AG09309 (cell line): ENCODE measurements at places on chromosomes 4 and X.

DNA sequence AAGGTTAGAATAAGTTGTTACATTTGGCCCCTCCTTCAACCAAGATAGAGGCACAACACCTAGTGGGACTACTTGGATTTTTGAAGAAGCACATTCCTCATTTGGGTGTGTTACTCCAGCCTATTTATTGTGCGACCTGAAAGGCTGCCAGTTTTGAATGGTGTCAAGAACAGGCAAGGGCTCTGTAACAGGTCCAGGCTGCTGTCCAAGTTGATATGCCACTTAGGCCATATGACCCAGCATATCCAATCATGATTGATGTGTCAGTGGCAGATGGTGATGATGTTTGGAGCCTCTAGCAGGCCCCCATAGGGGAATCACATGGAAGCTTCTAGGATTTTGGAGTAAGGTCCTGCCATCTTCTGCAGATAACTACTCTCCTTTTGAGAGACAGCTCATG, 35.5 kb upstream of the UGT2B4 start:
- no peak for DNase-seq

DNA sequence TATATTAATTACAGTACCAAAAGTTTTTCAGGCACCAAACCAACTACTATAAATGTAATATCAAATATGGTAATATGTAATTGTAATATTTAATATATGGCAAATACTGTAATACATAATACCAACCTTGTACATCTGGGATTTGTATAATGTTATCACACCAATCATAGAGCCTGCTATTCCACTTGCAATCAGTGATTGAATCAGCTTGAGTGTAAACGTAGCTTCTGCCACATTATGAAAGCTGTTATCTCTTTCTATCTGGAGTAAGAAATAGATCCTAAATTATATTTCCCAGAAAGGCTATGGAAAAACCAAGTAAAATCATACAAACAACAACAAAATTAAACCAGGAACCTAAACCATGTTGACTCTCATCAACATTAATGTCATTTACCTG, 24.7 kb upstream of the NEUROG2 start:
- no peak for DNase-seq

DNA sequence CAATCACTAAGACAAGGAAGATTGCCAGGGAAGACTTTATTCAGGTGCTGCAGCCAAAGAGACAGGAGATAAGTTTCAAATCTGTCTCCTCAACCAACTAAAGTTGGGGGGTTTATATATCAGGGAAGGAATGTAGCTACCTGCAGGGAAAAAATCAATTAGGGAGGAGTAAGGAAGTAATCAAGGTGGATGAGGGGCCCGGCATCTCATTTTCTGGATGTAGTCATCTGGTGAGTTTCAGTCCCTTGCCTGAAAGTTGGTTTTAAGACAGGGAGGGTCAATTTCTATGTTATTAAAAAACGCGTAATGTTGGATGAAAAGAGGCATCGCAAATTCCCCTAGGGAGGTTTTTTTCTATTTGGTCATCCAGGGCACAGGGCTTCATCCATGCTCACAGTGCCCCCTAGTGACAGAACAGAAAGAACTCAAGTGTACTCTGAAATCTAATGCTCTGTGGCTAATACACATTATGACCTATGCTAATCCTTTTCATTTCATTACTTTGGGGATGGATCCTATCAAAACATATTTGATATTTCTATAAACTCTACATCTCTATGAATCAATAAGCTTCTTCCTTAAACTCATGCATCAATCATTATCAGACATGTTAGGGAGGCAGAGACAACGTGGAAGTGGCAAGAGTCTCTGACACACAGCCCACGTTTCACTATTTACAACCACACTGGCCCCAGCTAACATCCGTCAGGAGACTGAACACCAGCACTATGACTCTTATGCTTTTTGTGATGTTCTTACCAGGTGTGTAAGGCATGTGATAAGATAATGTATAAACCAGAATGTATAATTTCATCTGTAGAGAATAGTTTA, 1577.0 kb upstream of the TENM3 start:
- DNase-seq: peak; percentile 1

- no peak for DNase-seq
Observed at GRCh38 chr4:21949073-21949457, 493 bp upstream of the KCNIP4 start.

DNA sequence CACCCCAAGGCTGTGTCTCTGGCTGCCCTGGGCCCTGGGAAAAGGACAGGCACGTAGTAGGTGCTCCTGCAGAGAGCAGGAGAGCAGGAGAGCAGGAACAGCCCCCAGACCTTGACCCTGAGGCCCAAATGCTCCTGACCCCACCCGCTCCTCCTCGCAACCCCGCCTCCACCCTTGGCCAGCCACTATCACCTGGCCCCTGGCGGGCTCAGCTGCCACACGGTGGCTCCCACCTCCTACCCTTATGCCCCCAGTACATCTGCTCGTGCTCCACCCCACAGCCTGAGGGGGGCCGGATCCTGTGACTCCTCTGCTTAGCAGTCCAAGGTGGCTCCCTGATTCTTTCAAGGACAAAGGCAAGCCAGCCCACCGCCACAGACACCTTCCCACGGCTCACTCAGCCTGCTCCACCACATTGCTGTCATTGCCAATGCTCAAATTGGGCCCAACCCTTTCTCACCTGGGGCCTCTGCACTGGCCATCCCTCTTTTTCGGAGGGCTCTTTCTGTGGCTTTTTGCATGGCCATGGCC, 5.4 kb upstream of the HAUS7 start:
- DNase-seq: no peak

- peak; percentile 7 for DNase-seq
Observed at GRCh38 chr4:185424905-185425646, 688 bp downstream of the UFSP2 start.

DNA sequence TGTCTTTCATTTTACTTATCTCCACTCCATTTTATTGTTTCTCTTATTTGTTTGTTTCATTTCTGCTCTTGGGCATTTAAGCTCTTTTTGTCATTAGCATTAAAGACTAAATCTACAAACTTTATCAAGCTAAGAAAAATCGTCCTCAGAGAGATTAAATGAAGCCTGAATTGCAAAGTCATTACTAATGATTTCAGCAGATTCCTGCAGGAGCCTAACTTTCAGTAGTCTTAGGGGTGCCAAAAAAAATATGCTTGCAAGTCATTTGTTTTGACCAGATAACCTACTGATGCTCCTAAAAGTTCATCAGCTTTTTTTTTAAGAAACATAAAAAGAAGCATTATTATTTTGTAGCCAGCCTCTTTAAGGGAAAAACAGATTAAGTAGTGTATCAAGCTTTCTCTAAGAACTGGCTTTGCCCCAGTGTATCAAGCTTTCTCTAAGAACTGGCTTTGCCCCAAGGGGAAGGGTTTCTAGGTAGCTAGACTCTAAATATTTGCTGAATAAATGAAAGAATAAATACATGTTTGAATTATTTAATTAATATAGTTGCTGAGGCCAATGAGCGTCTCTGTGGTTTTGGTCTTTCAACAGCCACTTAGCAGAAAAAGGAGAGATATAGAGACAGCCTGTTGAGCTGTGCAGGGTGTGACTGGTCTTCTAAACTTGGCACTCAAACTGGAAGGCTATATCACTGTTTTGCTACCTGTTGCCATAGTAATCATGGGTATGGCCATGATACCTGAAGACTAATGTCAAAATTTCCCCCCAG, 174.2 kb downstream of the BTC start:
- DNase-seq: no peak

DNA sequence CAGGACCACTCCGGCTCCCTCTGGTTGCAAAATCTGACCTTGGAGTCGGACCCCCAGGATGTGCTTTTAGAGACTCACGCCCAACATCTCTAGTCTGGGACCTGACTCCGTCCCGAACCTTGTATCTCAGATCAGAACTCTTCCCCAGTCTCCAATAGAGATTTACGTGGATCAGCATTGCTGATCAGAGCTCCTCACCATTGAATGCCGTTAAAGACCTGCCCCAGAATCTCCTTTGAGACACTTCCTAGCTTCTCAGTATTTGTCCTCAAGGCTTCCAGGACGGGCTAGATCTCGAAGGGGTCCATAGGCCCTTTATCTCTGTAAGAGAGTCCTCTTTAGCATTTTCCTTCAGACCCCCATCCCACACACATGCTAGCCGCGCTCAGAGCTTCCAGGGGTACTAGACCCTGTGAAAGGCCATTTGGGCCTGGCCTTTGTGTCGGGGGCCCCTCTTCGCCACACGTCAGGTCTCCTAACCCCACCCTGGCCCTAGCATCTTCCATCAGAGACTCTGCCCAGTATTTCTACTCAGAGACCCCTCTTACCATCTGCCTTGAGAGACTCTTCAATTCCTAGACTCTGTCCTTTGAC, 662 bp downstream of the UBA1 start:
- no peak for DNase-seq

DNA sequence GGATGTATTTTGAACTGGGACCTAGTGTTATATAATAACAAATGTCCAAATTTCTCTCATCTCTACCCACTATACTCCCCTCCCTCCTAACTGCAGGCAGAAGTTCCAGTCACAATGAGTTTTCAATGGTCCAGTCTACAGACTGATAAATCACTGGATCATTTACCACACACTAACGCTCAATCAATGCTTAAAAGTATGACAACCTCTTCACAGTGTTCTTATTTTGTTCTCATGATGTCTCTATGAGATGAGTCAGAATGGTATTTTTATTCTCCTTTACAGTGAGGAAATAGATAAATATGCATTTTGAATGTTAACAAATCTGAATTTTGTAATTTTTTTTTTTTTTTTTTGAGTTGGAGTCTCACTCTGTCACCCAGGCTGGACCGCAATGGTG, 83.7 kb upstream of the ETNPPL start:
- no peak for DNase-seq
